NCI-H524 treated with DMSO at 0.1 percent for 48 hours (cell line): ENCODE measurements at places on chromosomes 5 and 9.

DNA sequence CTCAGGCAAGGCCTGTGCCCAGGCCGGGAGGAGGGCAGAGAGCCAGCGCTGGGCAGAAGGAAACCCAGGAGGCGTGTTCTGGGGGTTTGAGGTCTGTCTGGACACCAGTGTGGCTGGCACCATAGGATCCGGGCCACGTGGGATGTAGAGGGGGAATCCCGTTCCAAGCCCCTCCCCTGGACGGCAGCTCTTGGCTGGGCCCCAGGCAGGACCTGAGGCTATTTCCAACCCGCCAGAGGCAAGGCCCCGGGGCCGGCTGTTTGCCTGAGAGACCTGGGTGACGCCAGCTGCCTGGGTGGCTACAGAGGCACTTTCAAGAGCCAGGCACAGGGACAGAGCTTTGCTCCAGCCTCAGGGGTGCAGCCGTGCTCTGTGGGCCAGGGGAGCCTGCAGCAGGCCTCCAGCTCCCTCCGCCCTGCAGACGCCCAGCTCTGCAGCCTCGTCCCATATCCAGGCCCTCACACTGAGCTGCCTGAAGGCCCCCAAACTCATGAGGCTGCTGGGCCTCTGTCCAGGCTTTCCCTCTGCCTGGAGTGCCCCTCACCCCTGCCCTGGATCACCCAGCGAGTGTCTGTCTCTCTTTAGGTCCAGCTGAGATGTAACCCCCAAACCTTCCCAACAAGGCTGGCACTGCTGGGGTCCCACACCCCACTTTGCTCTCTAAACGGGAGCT, 56.6 kb upstream of the EGFL7 start:
- DNase-seq: no peak

DNA sequence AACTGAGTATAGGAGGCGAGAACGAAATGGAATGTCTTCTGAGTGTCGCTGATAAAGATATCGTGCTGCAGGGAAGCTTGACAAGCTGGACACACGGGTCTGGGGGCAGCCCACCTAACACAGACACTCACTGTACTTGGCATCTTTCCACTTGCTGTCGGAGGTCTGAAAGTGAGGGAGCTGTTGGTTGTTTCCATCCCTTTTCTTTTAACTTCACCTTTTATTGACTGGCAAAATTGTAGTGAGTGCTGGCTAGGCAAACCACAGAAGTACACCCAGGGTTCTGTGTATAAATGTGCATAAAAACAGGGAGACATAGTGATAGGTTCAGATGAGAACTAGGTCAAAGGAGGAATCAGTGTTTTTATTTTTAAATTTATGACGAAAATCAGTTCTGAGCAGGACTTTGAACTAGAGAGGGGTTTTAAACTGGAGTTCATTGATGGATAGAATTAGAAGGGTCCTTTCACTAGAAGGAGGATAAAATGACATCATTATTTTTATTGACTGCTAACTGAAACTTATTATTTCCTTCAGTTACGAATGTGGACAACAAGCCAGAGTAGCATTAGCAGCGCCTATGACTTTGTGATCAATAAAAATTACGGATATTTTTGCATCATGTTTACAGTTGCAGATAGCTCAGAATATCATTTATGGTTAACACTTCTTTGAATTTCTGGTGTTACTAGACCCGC, 817 bp downstream of the GAPVD1 start:
- DNase-seq: no peak

DNA sequence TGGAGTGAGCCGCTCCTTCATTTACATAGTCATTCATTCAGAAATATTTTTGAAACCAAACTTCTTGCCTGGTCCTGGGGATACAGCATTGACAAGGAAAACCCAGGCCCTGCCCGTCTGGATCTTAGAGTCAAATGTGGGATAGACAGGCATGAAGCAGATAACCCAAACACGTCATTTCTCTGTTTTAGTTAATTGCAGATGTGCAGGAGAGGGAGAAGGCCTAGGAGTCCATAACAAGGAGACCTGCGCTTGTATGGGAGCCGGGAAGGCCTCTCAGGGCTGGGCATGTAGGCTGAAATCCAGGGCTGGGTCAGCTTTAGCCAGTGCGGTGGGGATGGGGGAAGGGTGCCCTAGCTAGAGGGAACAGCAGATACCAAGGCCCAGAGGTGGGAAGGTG, 43.3 kb downstream of the PRRX2 start:
- no peak for DNase-seq

DNA sequence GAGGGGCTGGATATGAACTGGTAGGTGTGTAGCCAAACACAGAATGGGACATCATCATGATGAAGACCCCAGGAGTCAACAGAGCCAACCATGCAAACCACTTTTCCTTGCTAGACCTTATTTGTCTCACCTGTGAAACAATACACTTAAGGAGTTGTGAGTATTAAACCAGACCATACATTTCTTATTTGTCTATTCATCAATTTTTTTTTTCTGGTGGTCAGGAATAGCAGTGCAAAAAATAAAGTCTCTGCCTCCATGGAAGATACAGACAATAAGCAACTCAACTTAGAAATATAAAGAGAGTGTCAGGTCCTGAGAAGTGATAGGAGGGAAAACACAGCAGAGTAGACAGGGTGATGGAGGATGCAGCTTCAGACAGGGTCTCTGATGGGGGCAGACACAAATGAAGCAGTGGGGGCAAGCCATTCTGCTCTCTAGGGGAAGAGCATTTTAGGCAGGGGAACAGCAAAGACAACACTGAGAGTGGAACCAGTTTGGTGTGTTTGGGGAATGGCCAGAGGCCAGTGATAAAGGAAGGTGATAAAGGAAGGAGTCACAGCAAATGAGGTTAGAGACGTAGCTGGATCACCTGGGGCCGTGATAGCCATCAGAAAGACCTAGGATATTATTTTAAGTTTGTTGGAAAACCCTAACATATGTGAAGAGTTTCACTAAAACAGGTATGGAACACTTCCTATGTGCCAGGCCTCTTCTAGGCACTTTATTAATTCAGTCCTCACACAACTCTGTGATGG, 256.2 kb downstream of the MAN2A1 start:
- no peak for DNase-seq

DNA sequence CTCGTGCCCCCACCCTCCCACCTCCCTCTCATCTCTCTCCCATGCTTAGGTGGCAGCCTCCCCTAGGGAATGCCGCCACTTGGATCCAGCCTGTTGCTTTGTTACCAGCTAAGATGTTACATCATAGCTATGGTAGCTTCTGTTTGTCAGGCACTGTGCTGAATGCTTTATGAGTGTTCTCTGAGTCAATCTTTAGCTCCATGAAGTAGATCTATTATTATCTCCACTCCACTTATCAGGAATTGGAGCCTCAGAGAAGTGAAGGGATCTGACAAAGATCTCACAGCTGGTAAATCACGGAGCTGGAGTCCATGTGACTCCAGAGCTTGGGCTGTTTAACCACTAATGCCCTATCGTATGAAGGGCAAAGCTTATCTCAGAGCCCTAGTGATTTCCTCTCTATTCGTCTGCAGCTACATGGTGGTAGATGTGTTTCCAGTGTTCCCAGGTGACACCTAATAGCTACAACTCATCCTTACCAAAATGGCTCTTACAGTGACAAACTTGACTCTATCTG, 54.1 kb downstream of the GARNL3 start:
- DNase-seq: no peak

DNA sequence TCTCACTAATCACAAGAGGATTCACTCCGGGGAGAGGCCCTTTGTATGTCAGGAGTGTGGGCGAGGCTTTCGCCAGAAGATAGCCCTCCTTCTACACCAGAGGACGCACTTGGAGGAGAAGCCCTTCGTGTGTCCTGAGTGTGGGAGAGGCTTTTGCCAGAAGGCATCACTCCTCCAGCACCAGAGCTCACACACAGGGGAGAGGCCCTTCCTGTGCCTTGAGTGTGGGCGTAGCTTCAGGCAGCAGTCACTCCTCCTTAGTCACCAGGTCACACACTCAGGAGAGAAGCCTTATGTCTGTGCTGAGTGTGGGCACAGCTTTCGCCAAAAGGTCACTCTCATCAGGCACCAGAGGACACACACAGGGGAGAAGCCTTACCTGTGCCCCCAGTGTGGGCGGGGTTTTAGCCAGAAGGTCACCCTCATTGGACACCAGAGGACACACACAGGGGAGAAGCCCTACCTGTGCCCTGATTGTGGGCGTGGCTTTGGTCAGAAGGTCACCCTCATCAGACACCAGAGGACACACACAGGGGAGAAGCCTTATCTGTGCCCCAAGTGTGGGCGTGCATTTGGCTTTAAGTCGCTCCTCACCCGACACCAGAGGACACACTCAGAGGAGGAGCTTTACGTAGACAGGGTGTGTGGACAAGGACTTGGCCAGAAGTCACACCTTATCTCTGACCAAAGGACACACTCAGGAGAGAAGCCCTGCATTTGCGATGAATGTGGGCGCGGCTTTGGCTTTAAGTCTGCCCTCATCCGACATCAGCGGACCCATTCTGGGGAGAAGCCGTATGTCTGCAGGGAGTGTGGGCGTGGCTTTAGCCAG, 27.8 kb downstream of the NUTM2F start:
- DNase-seq: no peak

GRCh38 chr9:90858457-90858901, 56.9 kb downstream of the SYK start:
- DNase-seq: no peak
